ENCODE measurements at places on chromosomes 13 and 19.

- DNase-seq: no peak
Observed at GRCh38 chr13:61142506-61142905, 273.1 kb downstream of the PCDH20 start.

DNA sequence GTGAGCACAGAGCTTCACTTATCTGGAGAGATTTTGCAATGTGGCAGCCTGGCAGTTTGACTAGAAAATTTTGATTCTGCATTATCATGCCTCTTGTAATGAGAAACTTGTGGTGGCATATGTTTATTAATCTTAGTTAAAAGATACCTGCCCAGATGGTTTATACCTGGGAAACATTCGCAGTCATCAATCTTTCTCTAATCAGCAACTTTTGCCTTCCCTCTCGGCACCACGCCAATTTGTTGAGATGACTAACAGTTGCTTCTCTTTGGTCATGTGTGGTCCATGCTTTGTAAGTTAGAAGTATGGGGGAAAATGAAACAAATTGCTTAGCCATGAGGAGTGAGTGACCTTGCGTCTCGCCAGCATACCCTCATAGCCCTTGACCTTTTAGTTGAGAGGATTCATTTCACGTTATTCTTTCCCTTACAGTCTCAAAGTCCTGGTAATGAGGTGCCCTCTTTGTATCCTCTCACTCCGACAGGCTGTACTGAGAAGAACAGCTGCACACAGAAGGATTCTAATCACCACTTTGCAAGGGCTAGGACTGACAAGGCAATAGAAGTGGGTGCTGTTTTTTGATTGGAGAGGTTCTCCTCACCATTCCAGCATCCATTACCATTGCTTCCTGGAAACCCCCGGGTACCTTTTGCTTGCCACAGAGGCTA is 201.4 kb downstream of the OXGR1 start:
- DNase-seq: no peak

- no peak for DNase-seq
Observed at GRCh38 chr13:44231786-44232516, 141.7 kb upstream of the SERP2 start.

- DNase-seq: no peak
Observed at GRCh38 chr13:100710176-100710575, 35.6 kb upstream of the TMTC4 start.

DNA sequence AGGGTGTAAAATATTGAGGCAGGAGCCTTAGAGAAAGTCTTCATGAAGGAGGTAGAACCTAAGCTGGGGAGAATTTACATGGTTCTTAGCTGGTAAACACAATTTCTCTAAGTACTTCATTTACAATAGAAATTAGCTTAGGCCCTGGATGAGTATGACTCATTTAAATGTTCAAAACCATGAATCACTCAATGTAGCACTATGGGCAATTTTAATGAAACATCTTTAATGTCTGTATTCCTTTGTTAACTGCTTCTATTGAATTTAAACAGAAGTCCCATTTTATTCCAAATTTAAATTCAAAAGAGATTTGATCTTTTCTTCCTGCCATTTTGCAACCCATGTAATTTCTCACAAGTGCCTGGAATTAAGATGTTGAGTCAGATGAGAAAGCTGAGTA is 252.1 kb downstream of the RFC3 start:
- DNase-seq: no peak

All from CD4-positive, alpha-beta T cell treated with Interferon alpha-2 for 1 hour (primary cell).